GF-D8 (cell line): ENCODE measurements at places on chromosomes 3 and 15.

GRCh38 chr3:36843065-36844051, 79.0 kb upstream of the DCLK3 start:
- DNase-seq: no peak

DNA sequence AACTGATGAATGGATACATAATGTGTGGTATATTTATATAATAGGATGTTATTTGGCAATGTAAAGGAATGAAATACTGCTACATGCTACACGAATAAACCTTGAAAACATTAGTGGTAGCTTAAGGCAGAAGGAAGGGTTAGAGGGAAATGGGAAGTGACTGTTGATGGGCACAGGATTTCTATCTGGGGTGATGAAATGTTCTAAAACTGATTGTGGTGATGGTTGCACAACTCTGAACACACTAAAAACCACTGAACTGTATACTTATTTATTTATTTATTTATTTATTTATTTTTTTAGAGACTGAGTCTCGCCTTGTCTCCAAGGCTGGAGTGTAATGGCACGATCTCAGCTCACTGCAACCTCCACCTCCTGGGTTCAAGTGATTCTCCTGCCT, 24.8 kb upstream of the SHISA5 start:
- peak; percentile 72 for DNase-seq

DNA sequence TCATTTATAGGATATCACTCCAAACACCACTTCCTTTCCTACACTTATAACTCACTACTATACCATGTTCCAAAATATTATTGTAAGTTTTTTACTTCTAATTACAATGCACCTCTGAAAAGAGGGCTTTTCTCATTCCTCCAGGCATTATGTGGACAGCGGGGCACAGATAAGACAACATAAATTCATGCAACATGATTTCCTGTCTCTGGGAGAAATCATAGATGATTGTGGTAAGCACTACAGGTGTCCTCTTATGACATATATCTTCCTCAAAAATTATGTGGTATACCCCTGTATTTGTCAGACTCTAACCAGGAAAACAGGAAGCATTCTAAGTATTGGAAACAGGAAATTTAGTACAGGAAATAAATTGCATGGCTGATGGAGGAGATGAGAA, 45.7 kb upstream of the INO80 start:
- DNase-seq: peak; percentile 9

DNA sequence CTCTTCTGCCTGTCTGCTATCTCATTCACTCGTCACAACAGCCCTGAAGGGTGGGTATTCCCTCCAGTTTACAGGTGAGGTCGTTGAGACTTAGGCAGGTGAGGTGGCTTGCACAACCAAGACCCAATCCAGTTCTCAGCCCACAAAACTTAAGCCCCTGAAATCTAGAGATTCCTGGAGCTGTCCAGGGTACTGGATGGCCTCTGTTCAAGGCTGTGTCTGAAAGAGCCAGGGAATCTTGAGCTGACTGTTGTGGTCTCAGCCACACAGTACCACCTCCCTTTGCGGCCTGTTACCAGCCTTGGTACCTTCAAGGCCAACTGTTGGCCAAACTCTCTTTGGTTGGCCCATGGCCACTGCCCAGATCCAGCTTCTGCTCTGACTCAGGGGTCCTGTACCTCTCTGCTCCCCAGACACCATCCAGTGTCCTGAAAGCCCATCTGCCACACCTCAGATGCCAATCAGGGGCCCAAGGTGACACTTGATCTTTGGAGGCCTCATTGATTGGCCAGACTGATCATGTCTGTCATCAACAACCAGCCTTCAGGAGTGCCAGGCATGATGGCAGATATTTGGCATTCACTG, 10.9 kb upstream of the FAM107A start:
- no peak for DNase-seq

- DNase-seq: no peak
Observed at GRCh38 chr3:51382947-51383578, 2.0 kb upstream of the MANF start.

DNA sequence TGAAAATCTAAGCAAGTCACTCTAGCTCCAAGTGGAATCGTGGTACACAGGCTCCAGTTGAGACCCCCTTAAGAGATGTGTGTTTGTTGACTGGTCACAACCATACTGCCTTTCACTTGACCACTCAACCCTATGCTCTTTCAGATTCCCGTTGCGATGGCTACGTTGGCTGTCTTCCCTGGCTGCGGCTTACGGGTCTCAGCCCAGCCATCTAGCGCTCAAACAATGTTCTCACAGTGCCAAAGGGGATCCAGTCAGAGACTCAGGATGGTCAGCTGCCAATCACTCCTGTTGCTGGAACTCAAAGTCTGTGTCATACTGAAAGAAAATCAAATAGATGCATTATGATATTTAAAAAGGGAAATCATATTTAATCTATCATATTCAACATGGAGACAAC, 237.6 kb downstream of the ITPR1 start:
- DNase-seq: no peak

DNA sequence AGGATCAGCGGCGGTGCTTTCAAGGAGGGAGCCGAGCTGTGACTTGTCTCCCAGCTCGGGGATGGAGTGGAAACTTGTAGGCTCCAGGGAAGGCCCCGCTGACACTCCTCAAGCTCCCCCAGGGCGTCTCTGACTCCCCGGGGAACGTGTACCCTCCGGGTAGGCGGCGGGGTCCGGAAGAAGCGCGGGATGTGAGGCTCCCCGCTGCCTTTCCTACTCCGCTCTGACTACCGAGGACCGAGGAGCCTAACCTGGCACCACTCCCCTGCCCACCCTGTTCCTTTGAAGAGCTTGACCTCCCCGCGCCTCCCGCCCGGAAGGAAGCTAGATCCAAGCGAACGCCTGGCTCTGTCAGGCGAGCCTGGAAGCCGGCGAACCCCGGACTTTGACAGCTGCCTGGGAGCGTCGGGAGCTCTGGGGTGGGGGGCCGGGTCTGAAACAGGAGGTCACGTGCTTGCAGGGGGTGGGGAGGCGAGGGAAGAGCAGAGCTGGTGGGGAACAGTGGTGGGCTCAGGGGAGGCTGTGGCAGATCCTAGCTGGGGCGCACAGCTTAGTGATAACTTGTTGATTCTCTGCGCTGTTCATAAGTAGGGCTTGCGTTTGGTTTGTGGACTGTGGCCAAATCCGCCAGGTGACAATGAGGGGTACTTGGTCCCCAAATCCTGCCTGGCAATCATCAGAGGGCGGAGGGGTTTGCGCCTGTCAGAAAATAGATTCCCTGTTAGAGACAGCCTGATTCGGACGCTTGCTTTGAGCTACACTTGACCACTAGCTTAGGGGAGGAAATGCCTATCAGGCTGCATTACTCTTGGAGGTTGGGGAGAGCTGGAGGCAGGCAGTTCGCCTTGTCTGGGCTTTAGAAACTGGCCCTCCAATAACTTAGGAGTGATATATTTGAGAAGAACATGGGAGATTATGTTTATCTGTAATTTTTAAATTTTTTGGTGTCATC, 1.2 kb downstream of the CLSTN2 start:
- DNase-seq: no peak

DNA sequence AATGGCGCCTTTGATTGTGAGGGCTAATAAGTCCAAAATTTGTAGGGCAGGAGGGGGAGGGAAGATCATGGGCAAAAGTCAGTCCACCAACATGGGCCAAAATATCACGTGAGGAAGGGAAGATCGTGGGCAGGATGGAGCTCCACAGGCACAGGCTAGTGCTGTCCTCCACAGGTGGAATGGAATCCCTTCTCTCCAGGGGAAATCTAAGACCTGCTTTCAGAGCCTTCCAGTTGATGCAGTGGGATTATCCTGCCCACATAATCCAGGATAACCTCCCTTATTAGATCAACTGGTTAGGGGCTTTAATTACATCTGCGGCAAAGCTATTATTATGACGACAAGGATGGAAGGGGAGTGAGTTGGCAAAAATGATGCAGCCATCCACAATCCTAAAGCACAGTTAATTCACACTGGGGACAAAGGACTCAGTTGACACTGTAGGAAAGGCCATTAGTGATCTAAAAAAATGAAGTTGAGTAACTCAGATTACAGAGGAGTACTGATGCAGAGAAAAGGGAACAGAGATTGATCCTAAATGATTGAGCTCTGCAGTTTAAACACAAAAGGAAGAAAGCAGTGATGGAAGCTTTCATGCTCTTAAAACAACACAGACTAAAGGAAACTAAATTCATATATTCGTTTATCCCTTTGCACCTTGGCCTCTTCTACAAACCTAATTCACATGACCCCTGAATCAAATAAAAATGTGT, 159.8 kb downstream of the AKAP13 start:
- no peak for DNase-seq

DNA sequence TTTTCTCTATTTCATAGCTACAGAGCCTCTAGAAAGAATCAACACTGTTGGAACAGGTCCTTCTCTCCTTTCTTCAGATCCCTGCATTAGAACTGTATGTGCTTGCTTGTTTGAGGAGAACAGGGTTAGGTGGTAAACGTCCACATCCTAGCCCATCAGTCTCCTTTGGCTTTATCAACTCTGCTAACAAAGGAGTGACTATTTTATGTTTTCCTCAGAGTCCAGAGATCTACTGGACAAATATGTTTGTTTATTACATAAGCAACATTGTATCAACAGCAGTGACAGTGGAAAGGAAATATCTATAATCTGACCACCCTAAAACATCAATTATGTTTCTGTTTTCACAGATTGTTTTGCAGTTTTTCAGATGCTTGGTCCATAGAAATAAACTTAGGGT, 39.6 kb downstream of the CMSS1 start:
- no peak for DNase-seq

- no peak for DNase-seq
Observed at GRCh38 chr3:117305681-117306080, 596.1 kb downstream of the TUSC7 start.

DNA sequence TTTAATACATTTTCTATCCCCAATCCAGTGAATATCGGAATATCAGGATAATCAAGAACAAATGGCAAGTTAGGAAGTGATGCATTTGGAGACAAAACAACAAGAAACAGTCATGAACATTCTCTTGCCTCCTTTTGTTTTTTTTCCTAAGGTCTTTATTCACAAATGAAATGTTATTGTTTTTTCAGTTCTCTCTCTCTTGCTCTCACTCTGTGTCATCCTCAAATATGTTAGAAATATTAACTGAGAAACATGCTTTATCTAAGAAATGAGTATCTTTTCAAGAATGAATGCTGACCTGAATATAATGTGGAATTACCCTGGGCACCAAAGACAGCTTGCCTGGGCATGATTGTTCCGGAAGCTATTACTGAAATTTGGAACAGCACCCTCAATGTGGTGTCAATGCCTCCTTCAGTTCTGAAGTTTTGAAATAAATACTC, 51.3 kb downstream of the RBMS3 start:
- no peak for DNase-seq

DNA sequence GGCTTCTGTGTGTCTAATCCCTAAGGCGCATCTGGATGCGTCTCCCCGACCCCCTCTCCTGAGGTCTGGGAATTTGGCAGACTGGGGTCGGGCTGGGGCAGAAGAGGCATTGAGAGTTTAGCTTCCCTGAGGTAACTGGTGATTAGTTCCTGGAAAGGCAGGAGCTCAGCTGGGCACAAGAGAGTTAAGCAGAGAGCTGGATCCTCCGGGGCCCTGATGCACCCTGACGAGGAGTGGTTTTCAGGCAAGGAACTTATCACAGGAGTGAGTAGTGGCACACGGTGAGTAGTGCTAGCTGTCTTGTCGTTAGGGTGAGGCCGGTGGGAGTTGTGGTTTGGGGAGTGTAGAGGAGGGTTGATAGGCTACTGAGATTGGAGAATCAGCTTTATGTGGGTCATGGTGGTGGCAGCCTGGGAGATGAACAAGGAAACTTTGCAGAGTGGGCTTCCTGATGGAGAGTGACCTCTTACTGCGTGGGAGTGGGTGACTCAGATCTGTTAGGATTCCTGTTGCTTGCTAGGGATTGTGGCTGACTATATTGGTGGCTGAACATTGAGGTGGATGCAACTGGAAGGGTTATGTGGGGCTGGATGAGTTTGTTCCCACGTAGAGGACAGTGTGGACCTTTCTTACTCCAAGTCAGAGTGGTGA, 897 bp downstream of the RAD54L2 start:
- DNase-seq: no peak

DNA sequence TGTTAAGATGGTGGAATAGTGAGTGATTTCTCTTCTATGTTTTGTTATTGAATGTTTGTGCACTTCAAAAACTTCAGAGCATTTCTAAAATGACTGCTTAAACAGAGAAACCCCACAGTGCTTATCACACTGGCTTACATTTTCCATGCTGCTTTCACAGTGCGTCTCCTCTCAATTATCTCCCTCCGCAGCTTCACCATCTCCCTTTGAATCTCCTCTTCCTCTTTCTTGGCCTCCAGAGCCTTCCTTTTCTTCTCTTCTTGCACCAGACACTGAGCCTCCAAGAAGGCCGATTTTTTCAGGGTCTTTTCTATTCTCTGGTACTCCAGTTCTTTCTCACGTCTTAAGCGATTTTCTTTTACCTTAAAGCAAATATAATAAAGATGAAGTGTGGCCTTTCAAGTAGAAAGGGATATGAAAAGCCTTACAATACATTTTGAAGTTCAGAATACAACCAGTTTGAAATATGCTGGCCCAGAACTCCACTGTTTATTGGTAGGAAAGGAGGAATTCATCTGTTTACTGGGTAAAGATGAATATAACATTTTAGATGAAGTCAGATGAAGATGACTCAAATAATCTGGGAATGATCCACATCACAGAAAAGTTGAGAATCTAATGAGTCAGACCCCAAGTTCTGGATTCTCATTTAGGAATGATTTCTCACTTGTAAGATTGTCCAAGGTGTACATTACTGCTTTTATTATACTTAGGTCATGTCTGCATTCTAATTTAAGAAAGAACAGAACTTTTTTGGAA, 21.4 kb downstream of the CCDC191 start:
- no peak for DNase-seq

DNA sequence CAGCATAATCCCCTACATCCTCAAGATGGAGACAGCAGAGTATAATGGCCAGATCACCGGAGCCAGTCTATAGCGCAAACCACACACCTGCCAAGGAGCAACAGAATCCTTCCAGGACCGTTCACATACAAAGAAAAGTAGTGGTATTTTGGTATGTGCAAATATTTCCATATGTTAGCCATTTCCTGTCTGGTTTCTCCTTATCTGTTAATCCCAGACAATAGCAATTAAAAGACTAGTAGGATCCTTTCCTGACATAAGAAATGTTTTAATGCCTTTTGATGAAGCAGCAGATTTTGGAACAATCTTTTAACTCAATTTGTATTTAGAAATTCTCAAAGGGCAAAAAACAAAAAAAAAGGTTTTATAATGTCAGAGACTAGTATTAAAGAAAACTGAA, 22.2 kb downstream of the MRPS25 start:
- DNase-seq: peak; percentile 28

- no peak for DNase-seq
Observed at GRCh38 chr3:14810070-14810791, 8.5 kb upstream of the FGD5 start.

- DNase-seq: no peak
Observed at GRCh38 chr3:20310629-20311028, 124.6 kb upstream of the SGO1 start.

DNA sequence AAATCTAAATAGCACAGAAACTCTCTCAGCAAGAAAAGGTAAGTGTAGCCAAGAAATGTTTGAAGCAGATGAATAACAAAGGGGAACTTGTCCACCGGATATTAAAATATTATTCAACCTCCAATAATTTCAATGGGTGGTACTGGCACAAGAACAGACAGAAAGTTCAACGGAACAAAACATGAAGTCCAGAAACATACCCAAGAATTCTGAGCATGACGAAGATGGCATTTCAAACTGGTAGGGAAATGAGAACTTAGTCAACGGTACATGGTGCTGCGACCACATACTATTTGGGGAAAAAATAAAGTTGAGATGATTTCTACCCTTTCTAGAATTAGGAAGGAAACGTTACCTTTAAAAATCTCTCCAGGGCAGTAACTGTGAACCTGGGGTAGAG, 5.5 kb downstream of the CHSY1 start:
- no peak for DNase-seq
